ENCODE measurements at places on chromosomes 13 and 19.

DNA sequence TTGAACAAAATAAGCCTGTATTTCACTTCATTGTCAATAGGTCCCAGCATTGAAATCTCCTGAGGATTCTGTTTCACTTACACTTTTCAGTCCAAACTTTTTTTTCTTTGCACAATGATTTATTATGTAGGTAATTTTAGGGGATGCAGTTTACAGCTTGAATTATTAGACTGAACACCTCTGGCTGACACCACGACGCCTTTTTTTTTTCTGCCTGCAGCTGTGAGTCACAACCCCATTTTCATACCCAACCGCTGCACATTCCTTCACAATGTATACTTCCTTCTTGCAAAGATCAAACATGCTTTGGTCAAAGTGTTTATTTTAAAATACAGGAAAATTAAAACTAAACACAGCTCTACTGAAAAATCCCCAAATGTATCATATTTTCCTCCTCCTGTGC lies 11.4 kb downstream of the ZIC2 start:
- no peak for DNase-seq

GRCh38 chr13:31614704-31615103 lies 124.6 kb upstream of the RXFP2 start:
- DNase-seq, result no peak

GRCh38 chr13:102869948-102870676 lies 24.3 kb downstream of the ERCC5 start:
- peak; percentile 24 for DNase-seq

- no peak for DNase-seq
Observed at GRCh38 chr13:43030548-43030947, 7.2 kb downstream of the DNAJC15 start.
